Activated T-cell treated with anti-CD3 and anti-CD28 coated beads for 1 hour (primary cell): ENCODE measurements at places on chromosomes 7 and 10.

GRCh38 chr10:75718991-75719390, 287.6 kb downstream of the LRMDA start:
- no peak for DNase-seq

DNA sequence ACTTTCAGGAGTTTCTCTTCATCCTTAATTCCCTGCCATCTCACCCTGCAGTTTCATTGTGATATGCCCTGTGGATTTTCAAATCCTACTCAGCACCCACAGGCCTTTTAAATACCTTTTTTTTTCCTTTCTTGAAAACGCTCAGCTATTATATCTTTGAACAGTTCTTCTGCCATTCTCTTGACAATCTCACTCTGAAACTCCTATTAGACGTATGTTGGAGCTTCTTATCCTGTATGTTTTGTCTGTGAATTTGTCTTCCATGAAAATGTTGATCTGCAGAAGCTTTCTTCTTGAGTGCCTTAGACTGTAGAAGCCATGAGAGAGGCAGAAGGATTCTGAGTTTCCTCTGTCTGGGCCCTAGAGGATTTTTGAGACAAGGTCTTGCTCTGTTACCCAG, 18.9 kb upstream of the YAE1 start:
- no peak for DNase-seq

DNA sequence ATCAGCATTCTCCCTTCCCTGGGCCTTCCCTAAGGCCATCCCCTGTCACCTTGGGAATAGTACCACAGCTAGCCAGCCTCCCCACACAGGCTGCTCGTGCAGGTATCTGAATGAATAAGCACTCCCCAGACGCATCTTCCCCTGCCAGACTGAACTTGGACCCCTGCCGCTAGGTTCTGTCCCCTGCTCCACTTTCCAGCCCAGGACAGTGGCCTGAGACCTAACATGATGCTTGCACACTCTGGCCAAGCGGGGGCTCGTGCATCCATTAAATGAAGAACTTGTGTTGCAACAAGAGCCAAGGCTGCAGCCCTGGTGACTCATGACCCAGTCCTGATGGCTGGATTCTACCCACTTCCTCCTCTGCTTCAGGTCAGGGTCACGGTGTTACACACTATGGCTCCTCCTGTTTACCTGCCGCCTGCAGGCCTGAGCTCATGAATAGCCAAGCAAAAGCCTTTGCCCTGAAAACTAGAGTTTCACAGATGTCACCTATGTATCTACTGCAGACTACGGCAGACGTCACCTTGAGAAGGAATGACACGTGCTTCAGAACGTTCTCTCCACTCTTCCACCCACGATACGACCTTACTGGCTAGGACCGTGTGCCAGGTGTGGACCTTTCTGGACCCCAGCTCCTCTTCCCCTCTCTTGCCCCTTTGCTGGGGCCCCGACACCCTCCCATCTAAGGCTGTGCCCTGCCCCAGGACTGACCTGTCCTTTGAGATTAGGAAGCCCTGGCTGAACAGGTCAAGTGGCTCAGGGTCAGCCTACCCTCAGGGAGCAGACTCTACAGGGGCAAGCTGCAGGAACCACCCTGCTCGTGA, 6.5 kb downstream of the ASB13 start:
- no peak for DNase-seq

- no peak for DNase-seq
Measured at GRCh38 chr10:12945690-12946359, 55.7 kb downstream of the CCDC3 start.

GRCh38 chr7:112494656-112495055, 13.9 kb downstream of the LSMEM1 start:
- DNase-seq: no peak

GRCh38 chr7:50308532-50309385, 4.2 kb downstream of the IKZF1 start:
- no peak for DNase-seq
